ENCODE measurements at places on chromosomes 3 and 15.

DNA sequence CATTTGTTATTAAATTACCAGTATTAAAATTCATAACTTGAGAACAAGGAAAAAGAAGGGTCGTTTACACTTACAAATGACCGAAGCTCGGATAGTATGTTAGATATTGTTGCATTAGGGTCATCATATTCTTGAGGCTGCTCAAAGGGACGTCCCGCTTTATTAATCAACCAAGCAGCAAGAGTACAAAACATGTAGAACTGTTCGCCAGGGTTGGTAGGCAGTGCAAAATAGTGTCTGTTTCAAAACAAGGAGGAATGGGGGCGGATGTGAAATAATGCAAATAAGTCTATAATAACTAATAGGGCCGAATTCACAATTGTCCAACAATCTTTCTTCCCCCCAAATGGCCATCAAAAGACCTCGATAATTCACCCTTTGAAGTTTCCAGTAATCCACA lies 2.9 kb downstream of the IFT57 start:
- DNase-seq: no peak

- no peak for DNase-seq
These were observed 619.0 kb upstream of the GOLIM4 start for GRCh38 chr3:168714609-168715240.

DNA sequence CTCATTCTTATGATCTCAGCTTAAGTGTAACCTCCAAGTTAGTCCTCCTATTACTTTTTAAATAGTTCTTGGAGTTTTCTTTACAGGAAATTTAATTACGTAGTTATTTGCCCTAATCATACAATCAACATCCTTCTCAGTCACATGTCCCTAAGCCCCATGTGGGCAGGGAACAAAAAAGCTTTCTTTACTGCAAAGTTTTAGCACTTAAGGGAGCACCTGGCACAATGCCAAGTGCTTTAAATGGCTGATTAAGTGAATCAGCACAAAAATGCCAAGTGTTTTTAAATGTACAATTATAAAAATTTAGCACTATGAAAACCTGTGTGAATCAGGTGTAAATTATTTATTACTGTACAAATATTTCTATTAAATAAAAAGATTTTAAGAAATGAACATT lies 445.3 kb downstream of the C3orf38 start:
- DNase-seq: no peak

DNA sequence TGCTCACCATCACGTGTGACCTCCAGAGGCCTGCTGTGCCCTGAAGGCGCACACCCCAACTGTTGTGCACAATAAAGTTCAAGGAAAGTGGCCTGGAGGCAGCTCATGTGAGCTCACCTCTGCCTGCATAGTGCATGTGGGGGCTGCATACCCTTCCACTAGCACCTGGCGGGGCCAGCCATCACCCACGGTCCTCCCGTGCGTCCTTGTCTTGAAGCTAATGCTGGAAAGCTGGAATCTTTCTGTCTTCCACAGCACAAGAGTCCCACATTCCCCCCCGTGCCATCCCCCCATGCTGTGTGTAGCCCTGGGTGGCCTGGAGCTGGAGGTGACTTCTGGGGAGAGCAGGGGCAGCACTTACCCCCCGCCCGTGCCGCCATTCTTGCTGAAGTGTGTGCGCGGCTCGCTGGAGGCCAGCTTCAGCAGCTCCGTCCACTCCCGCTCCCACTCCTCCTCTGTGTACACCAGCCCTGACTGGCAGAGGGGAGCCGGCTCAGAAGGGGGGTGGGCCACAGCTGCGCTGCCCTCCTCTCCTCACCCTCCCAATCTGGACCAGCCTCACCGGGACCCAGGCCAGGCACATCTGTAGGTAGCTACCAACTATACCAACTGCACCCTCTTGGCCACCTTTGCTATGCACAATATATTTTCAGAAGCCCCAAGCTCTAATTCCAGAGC lies 199.5 kb downstream of the KLF13 start:
- no peak for DNase-seq

- no peak for DNase-seq
These were observed 683 bp upstream of the CPEB1 start for GRCh38 chr15:82647835-82648256.

GRCh38 chr3:127728417-127729015 lies 55.8 kb downstream of the ABTB1 start:
- no peak for DNase-seq

GRCh38 chr3:41267975-41268640 lies 68.8 kb downstream of the CTNNB1 start:
- DNase-seq: no peak

DNA sequence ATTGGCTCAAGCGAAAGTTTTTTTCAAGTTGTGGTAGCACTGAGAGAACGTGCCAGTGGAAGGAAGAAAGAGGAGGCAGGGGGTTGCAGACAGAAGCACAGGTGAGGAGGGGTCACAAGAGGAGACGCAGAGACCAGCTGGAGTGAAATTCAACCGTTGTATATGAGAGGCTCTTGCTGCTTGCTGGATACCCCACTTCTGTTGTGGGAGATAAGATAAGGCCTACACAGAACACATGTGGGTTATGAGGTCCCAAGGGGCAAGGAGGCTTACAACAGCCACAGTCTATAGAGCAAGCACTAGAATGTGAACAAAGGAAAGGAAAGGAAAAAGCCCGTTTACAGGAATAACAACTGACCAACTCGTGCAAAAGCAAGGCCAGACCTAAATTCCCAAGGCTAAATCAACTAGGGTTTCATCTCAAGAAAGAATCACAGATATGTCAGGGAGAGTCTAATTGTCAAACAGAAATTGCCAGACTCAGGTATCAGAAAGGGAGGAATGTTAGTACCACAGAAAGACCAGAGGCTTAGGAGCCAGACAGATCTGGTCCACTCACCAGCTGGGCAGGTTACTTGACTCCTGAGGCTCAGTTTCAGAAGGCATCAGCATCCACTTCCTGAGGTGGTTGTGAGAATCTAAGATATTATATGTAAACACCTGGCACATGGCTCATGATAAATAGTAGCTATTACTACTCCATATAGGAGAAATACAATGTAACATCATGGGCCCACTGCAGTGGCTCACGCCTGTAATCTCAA lies 60.9 kb downstream of the MSL2 start:
- DNase-seq: no peak

GRCh38 chr3:160225176-160226025 lies at the start of gene C3orf80:
Gene C3orf80, plus strand, starts transcription at chr3:160225422. Its CDS starts 214 bp downstream, at chr3:160225636.
- DNase-seq: no peak

DNA sequence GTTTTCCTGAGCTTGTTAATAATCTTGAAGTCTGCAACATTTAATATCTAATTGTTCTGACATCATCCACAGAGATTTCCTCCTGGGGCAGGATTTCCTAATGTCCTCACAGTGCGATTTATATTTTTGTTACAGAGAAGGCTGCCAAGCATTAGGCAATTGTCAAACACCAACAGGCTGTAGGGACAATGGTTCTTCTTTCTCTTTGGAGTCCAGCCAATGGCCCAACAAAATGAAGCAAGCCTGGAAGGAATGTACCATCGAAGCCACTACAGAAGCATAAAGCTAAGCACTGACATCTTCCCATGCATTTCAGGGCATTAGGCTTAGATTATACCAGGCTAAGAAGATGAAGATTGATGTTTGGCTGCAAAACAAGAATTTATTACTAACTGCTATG lies 173.0 kb upstream of the FRMD4B start:
- DNase-seq: no peak

- no peak for DNase-seq
These were observed 19.7 kb downstream of the IL16 start for GRCh38 chr15:81216422-81216821.

- no peak for DNase-seq
These were observed 18.3 kb upstream of the KCNMB3 start for GRCh38 chr3:179269152-179269707.

GRCh38 chr3:128383316-128384235 lies 83.1 kb downstream of the DNAJB8 start:
- DNase-seq: no peak

GRCh38 chr3:61807865-61808276 lies 246.5 kb downstream of the PTPRG start:
- DNase-seq: no peak

- DNase-seq: no peak
These were observed 34.6 kb downstream of the CTSH start for GRCh38 chr15:78910271-78910670.

DNA sequence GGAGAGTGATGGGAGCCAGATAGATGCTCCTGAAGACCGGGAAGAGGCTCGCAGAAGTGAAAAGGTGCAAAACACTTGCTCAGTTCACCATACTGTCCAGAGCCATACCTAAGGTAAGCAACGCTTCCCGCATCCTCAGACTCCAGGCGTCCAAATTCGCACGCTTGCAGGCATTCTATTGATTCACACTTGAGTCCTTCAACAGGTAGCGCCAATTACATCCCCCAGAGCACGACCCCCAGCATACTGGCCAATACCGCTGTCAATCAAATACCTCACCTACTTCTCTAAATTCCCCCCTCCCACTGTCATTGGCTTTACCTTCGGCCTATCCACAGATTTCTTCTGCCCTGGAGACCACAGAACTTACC lies 361 bp upstream of the STXBP5L start:
- DNase-seq: no peak

GRCh38 chr3:25572336-25572735 lies 92.4 kb downstream of the TOP2B start:
- no peak for DNase-seq

- no peak for DNase-seq
These were observed 71.5 kb downstream of the SSR3 start for GRCh38 chr3:156483426-156483825.

Measured in forelimb muscle (tissue), 1 donor.